Activated naive CD8-positive, alpha-beta T cell treated with anti-CD3 and anti-CD28 coated beads, Interleukin-2, amount 50 U/mL, for 24 hours (primary cell): ENCODE measurements at places on chromosomes 4 and X.
A peak's percentile ranks its signal among the peaks of the same experiment; 100 is the strongest.

DNA sequence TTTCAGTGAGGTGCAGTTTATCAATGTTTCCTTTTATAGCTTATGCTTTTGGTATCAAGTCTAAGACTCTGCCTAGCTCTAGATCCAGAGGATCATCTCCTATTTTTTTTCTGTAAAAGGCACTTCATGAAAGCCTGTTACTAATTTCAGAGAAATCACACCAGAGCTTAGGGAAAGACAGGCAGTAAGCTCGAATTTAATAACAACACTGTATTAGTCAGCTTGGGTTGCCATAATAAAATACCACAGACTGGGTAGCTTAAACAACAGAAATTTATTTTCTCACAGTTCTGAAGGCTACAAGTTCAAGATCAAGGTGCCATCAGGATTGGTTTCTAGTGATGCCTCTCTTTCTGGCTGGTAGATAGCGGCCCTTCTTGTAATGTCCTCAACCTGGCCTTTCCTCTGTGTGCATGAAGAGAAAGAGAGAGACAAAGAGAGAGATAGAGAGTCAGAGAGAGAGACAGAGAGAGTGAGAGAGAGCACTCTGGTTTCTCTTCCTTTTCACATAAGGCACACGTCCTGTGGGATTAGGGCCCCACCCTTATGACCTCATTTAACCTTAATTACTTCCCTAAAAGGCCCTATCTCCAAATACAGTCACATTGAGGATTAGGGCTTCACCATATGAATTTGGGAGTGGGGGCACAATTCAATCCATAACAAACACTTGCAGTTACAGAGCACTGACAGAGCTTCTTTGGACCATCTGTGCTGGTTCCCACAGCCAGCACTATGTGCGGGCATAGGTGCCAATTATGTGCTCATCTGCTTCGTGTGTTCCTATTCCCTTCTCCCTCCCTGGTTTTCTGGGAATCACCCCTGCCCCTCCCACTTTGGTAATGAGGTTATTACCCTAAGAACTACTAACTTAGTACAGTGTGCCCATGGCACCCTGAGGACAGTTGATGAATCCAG is 114.8 kb upstream of the MED14 start:
- H3K36me3 ChIP-seq, result no peaks in the 10 kb centered on the region
- H3K27me3 ChIP-seq, result no peaks in the 10 kb centered on the region
- DNase-seq, result no peak
- peaks cover 14% of the 10 kb centered on the region for H3K4me1 ChIP-seq

GRCh38 chr4:84916227-84916626 is 50.3 kb downstream of the WDFY3 start:
- peaks cover 2% of the 10 kb centered on the region for H3K27me3 ChIP-seq
- H3K4me3 ChIP-seq, result no peak overlapping the region
- H3K4me1 ChIP-seq, result no peaks in the 10 kb centered on the region
- H3K27ac ChIP-seq, result no peak overlapping the region

- no peak overlapping the region for H3K4me3 ChIP-seq
- H3K27me3 ChIP-seq, result no peaks in the 10 kb centered on the region
- H3K4me1 ChIP-seq, result peaks cover 3% of the 10 kb centered on the region
- H3K36me3 ChIP-seq, result no peaks in the 10 kb centered on the region
- H3K27ac ChIP-seq, result no peak overlapping the region
These were observed 31.2 kb downstream of the PLS3 start for GRCh38 chrX:115591856-115592842.

- no peak overlapping the region for H3K27ac ChIP-seq
- H3K36me3 ChIP-seq, result no peaks in the 10 kb centered on the region
- H3K27me3 ChIP-seq, result no peaks in the 10 kb centered on the region
- DNase-seq, result no peak
- H3K4me1 ChIP-seq, result no peaks in the 10 kb centered on the region
These were observed 27.7 kb downstream of the RGS12 start for GRCh38 chr4:3320361-3321023.

- H3K27ac ChIP-seq, result peak overlapping the region; percentile 95
- H3K27me3 ChIP-seq, result no peaks in the 10 kb centered on the region
- DNase-seq, result peak; percentile 59
- H3K4me1 ChIP-seq, result peaks cover 35% of the 10 kb centered on the region
These were observed 4.5 kb downstream of the MID1IP1 start for GRCh38 chrX:38805432-38806389.

DNA sequence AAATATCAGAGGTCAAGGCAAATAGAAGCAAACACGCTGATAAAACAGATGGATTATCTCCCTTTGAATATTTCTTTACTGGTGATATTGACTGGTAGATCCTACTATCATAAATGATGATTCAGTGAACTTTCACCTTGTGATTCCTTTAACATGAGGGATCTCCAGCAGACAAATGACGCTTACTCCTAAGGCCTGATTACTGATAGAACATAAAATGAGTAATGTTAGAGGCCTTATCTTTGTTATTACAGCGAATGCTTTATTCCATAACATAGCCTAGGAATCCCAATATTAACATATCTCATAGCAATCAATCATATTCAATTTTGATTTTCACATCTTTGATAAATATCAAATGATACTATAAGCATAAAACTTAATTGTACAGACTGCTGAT is 152.3 kb downstream of the SLC10A7 start:
- H3K27me3 ChIP-seq, result no peaks in the 10 kb centered on the region
- H3K27ac ChIP-seq, result no peak overlapping the region
- H3K36me3 ChIP-seq, result no peaks in the 10 kb centered on the region

DNA sequence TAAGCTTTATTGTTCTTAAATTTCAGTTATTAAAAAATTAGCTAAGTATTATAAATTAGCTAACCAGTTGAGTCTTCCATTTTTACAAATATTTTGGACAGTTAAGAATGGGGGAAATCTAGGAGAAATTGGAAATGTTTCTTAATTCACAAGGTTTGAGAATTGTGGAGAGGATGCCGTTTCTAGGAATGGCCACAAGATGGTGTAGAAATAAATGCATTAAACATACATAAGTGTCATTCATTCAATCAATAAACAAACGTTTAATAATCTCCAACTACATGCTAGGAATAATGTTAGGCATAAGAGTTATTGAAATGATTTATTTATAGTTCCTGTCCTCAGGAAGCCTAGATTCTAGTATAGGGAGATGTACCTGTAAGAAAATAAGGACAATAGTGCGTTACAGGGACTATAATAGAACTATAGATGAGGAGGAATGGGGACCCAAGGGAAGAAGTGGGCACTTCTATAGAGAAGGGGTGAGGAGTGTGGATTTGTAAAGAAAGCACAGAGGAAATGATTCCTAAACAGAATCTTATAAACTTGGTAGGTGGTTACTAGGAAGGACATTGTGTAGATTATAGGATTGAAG is 195.7 kb upstream of the ANK2 start:
- DNase-seq, result no peak
- peaks cover 8% of the 10 kb centered on the region for H3K27me3 ChIP-seq
- no peak overlapping the region for H3K4me3 ChIP-seq

DNA sequence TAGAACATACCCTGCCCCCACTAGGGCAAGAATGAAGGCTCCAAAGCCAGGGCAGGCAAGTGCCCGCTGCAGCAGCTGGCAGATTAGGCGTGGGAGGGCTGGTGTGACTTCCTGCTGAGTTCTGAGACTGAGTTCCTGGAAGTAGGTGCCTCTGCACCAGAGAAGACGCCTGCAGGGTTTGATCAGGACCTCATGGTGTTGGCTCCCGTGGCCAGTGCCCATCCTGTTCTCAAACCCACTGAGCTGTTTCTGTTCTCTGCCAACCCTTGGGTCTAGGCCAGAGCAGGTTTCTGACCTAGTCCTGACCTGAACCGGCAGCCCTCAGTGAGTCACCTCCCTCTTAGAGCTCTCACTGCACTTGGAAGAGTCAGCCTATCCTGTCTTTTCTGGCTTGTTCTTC is 220.7 kb downstream of the HS6ST2 start:
- no peaks in the 10 kb centered on the region for H3K36me3 ChIP-seq
- no peak overlapping the region for H3K4me3 ChIP-seq
- H3K4me1 ChIP-seq, result peaks cover 31% of the 10 kb centered on the region
- peak overlapping the region; percentile 42 for H3K27ac ChIP-seq
- no peaks in the 10 kb centered on the region for H3K27me3 ChIP-seq
- peak; percentile 37 for DNase-seq

DNA sequence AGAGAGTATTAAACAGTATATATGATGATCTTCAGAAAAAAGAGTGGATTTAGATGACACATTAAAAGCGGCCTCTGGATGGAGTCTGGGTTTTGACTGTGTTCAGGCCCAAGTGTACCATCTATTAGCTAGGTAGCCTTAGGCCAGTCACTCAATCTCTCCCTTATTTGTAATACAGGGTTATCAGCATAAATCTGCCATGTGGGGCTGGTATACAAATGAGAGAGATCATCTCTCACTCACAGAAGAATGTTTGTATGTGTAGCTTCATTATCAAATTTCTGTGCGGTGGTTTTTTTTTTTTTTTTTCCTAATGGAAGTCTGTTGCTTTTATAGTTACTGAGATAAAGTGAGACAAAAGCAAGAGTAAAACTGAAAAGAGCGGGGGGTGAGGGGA is 12.7 kb downstream of the SLC2A9 start:
- no peak for DNase-seq
- H3K27me3 ChIP-seq, result no peaks in the 10 kb centered on the region
- no peak overlapping the region for H3K4me3 ChIP-seq
- H3K4me1 ChIP-seq, result peaks cover 41% of the 10 kb centered on the region
- H3K27ac ChIP-seq, result no peak overlapping the region

GRCh38 chr4:41102414-41103092 is 111.8 kb downstream of the APBB2 start:
- no peaks in the 10 kb centered on the region for H3K36me3 ChIP-seq
- H3K4me1 ChIP-seq, result no peaks in the 10 kb centered on the region
- no peak overlapping the region for H3K4me3 ChIP-seq
- DNase-seq, result no peak

GRCh38 chr4:110778521-110778920 is 155.6 kb upstream of the PITX2 start:
- H3K4me1 ChIP-seq, result no peaks in the 10 kb centered on the region
- no peaks in the 10 kb centered on the region for H3K27me3 ChIP-seq
- H3K27ac ChIP-seq, result no peak overlapping the region

GRCh38 chrX:6981718-6982406 is 165.7 kb upstream of the STS start:
- H3K36me3 ChIP-seq, result peaks cover 6% of the 10 kb centered on the region
- no peaks in the 10 kb centered on the region for H3K27me3 ChIP-seq
- H3K4me1 ChIP-seq, result no peaks in the 10 kb centered on the region
- H3K27ac ChIP-seq, result no peak overlapping the region
- no peak overlapping the region for H3K4me3 ChIP-seq
- DNase-seq, result no peak

GRCh38 chr4:115396034-115396433 is 282.6 kb upstream of the NDST4 start:
- H3K27me3 ChIP-seq, result no peaks in the 10 kb centered on the region
- H3K27ac ChIP-seq, result no peak overlapping the region
- no peak for DNase-seq
- H3K4me3 ChIP-seq, result no peak overlapping the region
- no peaks in the 10 kb centered on the region for H3K36me3 ChIP-seq
- H3K4me1 ChIP-seq, result no peaks in the 10 kb centered on the region

- no peaks in the 10 kb centered on the region for H3K4me1 ChIP-seq
- H3K36me3 ChIP-seq, result no peaks in the 10 kb centered on the region
- no peak overlapping the region for H3K27ac ChIP-seq
- no peaks in the 10 kb centered on the region for H3K27me3 ChIP-seq
These were observed 236.7 kb downstream of the SLC7A11 start for GRCh38 chr4:138005486-138005885.

DNA sequence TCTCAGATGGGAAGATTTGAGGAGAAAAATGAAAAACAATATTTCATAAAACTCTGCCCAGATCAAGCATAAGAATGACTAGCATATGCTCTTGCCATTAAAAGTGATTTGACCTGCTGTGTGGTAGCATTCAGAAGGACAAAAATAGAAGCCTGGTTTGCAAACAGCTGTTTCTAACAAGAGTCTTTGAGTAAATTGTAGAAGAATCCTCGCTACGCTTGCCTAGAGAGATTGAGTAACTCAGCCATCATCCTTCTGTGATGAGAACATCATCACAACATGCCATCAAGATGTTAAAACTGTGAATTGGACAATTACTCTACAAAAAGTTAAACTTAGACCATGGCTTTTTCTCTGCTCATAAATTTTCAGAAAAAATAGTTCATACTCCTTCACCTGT is 168.9 kb upstream of the PUDP start:
- DNase-seq, result no peak
- no peaks in the 10 kb centered on the region for H3K4me1 ChIP-seq
- no peak overlapping the region for H3K4me3 ChIP-seq
- H3K36me3 ChIP-seq, result peaks cover 5% of the 10 kb centered on the region
- H3K27me3 ChIP-seq, result no peaks in the 10 kb centered on the region

DNA sequence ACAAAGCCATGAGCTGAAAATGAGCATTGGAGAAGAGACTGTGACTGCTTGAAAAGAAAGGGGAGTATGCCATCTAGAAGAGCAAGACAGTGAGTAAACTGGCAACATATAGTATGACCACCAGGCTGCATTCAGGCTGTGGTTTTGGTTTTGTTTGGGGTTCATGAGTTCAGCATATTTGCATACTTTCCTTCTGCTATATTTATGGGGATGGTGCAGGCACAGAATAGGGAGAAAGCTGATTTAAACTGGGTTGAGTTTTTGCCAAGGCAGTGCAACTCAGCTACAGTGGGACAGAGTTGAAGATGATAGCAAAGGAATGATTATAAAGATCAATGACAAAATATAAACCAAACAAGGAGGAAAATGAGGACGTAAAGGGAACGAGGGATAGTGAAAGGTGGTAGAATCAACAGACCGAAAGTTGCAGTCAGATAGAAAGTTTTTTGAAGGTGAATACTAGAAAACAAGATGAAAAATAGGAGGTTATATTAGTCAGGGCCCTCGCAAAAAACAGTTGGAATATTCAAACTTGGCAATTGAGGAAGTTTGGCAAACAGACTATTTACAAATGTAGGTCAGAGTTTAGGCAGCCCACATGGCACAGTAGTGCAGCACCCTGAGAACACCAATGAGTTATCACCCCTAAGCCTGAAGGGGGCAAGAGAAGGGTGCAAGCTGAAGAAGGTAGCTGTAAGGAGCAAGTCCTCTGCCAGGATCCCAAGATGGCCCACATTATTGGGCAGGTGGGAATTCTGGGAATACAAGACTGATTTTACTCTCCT is 114.8 kb upstream of the MAP9 start:
- H3K27ac ChIP-seq, result no peak overlapping the region
- no peaks in the 10 kb centered on the region for H3K36me3 ChIP-seq
- peaks cover 6% of the 10 kb centered on the region for H3K27me3 ChIP-seq

DNA sequence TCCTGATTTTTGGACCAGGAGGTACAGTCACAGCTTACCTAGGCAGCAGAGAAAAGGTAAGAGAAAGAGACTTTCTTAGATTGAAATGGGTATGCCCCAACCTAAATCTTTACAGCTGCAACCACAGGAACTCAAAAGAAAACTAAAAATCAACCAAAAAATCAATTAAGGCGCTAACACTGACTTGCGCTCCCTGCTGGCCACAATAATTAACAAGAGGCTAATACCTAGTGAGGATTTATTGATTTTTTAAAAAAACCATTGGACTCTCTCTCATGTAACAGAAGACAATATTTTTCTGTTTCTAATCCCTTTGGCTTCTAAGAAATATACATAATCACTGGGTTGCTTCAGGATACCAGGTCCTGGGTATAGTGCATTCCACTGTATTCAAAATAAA is 153.9 kb upstream of the TENM3 start:
- DNase-seq, result no peak
- H3K4me1 ChIP-seq, result no peaks in the 10 kb centered on the region
- no peak overlapping the region for H3K4me3 ChIP-seq
- no peak overlapping the region for H3K27ac ChIP-seq
- no peaks in the 10 kb centered on the region for H3K27me3 ChIP-seq
- no peaks in the 10 kb centered on the region for H3K36me3 ChIP-seq
